NT2/D1 (cell line): ENCODE measurements at places on chromosomes 7 and 10.

DNA sequence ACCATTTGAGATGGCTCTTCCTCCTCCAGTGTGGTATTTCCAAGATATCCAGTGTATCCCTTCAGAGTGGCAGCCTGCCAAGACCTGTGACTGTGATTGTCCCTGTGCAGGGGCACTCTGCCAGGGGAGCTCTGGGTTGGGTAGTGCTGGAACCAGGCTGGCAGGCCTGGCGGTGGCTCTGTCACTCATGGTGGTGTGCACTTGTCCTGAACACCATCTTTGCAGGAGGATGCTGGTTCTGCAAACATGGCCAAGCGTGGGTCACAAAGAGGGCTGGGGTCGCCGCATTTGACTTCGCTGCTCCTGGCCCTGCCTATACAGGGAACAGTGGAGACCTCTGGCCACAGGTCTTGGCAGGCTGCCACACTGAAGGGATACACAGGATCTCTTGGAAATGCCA lies 205.2 kb downstream of the PRPF18 start:
- DNase-seq, result no peak

DNA sequence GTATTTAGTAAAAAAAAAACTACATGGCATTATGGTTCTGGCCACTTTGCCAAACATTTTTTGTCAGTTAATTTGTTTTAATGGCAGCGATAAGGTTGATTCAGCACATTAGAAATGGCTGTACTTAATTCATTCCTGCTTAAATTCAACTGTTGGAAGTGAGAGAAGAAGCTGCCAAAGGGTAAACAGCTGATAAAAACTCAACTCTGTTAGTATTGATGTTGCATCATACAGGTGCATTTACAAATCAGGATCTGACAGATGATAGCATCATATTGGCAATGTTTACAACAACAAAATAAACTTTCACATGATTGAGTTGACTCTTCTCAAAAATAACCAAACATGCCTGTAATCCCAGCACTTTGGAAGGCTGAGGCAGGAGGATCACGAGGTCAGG lies 444.3 kb downstream of the IPMK start:
- no peak for DNase-seq

- DNase-seq, result no peak
Measured at GRCh38 chr7:82699773-82700186, 256.2 kb upstream of the CACNA2D1 start.

DNA sequence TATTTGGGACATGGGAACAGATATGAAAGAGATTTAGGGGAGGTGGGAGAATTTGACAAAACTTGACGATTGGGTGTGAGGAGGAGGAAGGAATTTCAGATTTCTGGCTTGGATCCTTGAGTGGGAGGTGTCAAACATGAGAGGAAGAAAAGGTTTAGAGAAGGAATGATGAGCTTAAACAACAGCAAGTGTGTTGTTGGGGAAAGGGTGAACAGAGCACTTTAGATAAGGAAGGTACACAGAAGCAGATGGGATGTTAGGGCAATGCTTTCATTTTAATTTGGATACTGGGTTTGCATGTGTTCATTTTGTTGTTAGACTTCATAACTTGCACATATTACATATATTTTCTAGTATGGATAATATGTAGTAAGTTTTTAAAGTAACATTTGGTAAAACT lies 23.2 kb downstream of the REEP3 start:
- no peak for DNase-seq

GRCh38 chr7:118111347-118111746 lies 72.6 kb upstream of the LSM8 start:
- no peak for DNase-seq
